ENCODE measurements at places on chromosomes 1 and 21.

DNA sequence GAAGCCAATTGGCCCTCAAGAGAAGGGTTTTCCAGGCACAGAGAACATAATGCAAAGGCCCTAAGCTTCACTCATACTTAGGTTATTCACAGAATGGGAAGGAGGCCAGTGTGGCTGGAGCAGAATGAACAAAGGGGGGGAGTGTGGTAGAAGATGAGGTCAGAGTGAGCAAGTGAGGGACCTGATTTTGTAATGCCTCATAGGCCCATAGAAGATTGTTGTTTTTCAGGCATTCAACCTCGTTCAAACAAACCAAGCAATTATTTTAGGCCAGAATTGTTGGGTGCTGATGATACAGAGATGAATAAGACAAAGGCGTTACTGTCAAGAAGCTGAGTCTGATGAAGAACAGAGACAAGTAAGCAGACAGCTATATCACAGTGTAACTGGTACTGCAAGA lies 54.5 kb upstream of the RAP1A start:
- DNase-seq: no peak

DNA sequence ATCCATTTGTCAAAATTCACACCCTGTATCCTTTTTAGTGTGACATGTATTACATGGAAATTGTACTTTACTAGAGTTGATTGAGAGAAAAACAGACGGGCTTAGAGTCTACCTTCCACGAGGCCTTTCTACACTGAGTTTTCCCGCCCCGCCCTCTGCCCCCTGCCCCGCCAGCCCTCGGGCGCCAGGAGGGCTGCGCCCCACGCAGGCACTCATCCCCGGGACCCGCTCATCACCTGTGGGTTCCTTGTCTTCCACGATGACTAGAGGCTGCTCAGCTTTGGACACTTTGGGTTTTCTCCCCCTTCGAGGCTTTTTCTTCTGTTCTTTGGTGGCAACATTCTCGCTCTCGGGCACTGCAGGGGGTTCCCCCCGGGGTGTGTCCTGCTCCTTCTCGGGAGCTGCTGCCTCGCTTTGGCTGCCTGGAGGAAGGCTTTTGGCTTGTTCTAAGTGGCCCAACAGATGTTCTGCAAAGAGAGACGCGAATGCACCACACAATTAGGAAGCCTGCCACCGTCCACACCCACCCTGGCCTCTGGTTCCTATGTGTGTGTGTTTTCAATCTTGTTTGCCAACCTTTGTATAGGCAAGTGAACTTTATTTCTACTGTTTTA lies 39.6 kb downstream of the PRDM15 start:
- DNase-seq: no peak

DNA sequence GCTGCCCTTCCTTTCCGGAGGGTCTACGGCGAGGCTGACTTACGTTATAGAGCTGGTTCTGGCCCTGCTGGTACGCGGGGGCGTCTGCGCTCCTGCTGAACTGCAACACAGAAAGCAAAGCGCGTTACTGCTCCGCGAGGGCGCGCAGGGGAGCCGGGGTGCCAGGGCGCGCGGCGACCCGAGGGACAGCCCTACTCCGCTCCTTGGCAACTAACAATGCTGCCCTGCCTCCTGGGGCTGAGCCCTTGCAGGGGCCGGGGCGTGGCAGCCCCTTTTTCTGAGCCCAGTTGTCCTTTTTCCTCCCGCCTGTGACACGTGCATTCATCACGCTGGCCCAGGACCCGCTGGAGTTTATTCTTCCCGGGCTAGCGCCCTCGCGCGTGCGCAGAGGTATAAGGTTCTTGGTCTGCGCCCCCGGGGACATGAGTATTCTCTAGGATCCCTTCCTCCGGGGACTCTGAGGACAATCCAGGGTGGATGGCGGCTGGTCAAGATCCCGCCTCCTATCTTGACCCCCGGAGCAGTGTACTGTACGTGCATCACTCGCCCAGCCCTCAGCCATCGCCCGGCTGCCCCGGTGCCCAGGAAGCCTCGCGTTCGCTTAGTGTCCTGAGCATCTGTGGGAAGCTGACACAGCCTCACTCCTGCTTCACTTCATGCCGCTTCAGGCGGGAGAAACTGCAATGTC lies 78.9 kb downstream of the CD247 start:
- DNase-seq: peak; percentile 60

GRCh38 chr1:24946861-24947658 lies 17.0 kb upstream of the RUNX3 start:
- DNase-seq: no peak

- DNase-seq: no peak
These were observed 12.2 kb downstream of the UBR4 start for GRCh38 chr1:19197845-19198244.

GRCh38 chr1:162861101-162861500 lies at the start of gene CCDC190:
TSS of gene CCDC190 (minus strand) at chr1:162861175. CDS start at chr1:162859646, 1,529 bp downstream.
- no peak for DNase-seq

- no peak for DNase-seq
These were observed 1.5 kb upstream of the MCOLN3 start for GRCh38 chr1:85049735-85050166.

DNA sequence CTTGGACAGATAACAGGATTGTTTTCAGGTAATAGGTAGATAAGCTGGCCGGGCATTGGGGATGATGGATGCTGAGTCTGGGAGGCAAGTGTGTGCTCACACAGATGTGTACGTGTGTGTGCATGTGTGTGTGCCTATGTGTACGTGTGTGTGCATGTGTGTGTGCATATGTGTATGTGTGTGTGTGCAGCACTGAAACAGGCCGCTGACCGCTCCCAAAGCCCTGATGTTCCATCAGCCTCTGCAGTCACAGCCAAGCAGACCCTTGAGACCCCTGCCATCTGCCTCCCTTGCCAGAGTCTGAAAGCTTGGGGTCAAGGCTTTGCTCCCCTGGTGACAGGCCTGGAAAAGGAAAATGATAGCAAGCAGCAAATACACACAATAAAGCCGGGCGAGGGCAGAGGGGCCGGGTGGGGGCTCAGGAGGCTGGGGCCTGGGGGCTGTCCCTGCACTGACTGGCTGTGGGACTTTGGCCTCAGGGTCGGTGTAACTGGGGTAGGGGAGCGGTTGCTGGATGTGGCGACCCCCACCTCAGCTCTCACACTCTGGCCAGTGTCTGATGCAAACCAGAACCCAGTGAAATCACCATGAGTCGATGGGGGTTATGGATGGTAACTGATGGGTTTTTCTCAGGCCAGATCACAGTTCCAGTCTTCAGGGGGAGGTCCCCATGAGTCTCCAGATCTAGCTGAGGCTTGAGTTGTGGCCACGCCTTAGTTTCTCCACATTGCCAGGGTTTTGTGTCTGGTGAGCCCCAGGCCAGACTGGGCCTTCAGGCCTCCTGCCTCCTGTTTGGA lies 9.2 kb upstream of the TNFRSF8 start:
- DNase-seq: no peak

DNA sequence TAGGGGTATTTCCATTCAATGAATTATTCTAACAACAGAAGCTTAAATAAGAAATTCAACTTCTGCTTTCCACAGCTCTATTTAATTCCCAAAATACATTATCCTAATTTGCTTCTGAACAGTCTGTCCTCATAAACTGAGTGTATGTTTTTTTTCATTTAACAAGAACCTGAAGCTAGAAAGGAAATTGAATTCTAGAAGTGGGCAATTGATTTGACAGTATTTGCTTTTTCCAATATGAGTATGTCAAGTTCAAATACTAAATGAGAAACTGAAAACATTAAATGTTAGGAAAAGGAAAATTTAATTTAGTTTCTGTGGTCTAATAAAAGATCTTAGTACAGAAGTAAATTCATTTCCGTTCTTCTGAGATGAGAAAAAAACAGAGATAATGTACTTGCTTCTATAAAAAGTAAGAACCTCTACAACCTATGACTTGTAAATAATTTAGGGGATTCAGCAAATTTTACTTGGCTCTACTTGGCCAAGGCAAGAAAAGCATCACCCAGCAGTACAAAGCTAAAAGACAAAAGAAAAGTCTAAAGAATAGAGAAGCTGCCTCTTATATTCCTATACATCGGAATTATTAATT lies 31.1 kb downstream of the RAB3GAP2 start:
- no peak for DNase-seq

DNA sequence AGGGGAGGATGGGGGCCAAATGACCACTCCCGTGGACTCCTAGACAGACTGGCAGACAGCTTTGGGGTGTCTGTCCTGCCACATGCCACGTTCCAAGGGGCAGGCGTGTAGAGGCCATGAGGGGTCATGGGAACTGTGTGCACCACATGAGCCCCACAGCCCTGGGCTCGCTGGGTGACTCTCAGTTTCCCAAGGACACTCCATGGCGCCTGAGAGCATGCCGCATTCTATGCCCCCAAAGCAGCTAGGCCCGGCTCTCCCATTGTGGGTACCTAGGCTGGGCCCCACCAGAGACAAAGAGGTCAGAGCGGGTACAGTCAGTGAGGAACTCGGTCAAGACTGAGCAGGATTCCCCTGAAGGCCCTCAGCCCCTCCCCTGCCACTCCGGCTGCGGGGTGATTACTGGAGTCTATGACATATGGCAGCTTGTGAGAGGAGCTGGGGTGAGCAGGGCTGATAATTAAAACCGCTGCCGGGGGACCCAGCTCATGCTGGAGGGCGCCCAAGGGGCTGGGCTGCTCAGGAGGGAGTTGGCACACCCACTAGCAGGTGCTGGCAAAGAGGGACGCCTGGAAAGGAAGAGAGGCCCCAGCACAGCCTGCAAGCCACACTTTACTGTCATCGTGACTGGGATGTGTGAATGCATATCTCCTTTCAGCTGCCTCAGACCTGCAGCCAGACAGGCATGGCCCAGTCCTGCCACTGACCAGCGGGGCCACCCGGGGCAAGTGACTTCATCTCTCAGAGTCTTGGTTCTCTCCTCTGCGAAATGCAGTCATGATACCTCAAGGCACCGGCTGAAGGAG lies 8.4 kb downstream of the LRP8 start:
- DNase-seq: no peak

- peak; percentile 45 for DNase-seq
These were observed at the start of gene TEKT2 for GRCh38 chr1:36083635-36084496. TSS of gene TEKT2 (plus strand) at chr1:36084094. CDS start at chr1:36084922, 828 bp downstream.

- DNase-seq: no peak
These were observed 37.8 kb upstream of the GADD45A start for GRCh38 chr1:67647036-67647798.

Data from activated naive CD8-positive, alpha-beta T cell treated with anti-CD3 and anti-CD28 coated beads, Interleukin-2, amount 10 ng/mL, durations not matched to agents 7 days and 5 days (primary cell).